Stimulated activated CD4-positive, alpha-beta T cell treated with anti-CD3 and anti-CD28 coated beads, Interleukin-15, amount 100 ng/mL, for 24 hours (primary cell): ENCODE measurements at places on chromosomes 6 and 20.

DNA sequence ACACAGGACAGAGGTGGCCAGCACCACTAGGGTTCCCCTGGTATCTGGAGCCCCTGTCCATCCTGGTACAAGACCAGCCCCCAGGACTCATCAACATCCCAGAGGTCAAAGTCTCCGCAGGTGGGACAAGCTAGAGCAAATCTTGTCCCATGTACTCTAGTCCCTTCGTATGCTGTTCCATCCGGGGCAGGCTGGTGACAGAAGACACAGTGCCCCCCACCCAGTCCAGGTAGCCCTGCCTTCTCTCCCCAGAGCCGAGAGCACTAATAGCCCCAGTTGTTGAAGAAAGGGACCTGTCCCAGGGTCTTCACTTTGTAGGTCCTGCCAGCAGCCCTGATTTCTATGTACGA is 21.1 kb downstream of the PCK1 start:
- no peak for DNase-seq

DNA sequence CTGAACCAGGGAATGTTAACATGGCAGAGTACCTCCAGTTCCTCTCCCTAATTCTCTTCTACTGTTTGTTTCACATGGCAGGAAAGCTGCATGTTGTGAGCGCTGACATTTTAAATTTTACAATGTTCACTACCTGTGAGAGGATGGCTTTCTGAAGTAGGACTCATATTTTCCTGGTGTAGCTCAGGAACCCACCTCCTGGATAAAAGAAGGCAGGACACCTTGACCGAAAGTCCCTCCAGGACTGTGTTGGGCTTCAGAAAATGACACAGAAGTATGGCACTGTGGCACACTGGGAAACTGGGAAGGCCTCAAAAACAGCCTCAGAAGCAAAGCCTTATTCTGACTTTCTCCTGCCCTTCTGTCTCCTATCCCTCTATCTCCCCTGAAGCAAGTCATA is 33.3 kb downstream of the PTPRK start:
- no peak for DNase-seq

DNA sequence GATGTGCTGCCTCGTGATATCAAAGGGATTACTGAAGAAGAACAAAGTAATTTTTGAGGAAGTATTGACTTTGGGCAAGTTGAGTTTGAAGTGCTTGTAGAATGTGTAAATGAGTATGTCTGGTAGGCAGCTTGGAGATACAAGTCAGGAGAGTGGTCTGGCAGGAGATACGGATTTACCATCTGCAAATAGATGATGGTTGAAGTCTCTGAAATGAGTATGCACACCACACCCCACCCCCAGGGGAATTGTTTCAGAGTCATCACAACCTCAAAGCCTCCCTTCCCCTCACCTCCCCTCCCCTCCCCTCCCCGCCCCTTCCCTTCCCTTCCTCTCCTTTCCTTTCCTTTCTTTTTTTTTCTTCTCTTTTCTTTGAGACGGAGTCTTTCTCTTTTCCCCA is 16.4 kb upstream of the MCUR1 start:
- DNase-seq: no peak

- DNase-seq: no peak
These were observed 47.4 kb upstream of the FAM83D start for GRCh38 chr20:38878866-38879265.

GRCh38 chr6:13362412-13362811 is 34.1 kb upstream of the TBC1D7 start:
- no peak for DNase-seq

GRCh38 chr6:143611580-143611979 is 66.2 kb upstream of the PHACTR2 start:
- peak; percentile 6 for DNase-seq

DNA sequence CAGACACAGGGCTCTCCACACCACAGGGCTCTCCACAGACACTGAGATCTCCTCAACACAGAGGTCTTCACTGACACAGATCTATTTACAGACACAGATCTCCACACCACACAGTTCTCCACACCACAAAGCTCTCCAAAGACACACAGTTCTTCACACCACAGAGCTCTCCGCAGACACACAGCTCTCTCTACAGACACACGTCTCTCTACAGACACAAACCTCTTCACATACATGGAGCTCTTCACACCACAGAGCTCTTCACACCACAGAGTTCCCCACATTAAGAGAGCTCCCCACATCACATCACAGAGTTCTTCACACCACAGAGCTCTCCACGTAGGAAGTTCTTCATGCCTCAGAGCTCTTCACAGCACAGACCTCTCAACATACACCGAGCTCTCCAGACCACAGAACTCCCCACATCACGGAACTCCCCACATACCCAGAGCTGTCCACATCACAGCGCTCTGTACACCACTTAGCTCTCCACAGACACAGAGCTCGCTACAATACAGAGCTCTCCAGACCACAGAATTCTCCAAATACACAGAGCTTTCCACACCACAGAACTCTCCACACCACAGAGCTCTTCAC is 53.9 kb downstream of the ERMARD start:
- DNase-seq: no peak

GRCh38 chr20:12395760-12396159 is 478.1 kb downstream of the BTBD3 start:
- no peak for DNase-seq

DNA sequence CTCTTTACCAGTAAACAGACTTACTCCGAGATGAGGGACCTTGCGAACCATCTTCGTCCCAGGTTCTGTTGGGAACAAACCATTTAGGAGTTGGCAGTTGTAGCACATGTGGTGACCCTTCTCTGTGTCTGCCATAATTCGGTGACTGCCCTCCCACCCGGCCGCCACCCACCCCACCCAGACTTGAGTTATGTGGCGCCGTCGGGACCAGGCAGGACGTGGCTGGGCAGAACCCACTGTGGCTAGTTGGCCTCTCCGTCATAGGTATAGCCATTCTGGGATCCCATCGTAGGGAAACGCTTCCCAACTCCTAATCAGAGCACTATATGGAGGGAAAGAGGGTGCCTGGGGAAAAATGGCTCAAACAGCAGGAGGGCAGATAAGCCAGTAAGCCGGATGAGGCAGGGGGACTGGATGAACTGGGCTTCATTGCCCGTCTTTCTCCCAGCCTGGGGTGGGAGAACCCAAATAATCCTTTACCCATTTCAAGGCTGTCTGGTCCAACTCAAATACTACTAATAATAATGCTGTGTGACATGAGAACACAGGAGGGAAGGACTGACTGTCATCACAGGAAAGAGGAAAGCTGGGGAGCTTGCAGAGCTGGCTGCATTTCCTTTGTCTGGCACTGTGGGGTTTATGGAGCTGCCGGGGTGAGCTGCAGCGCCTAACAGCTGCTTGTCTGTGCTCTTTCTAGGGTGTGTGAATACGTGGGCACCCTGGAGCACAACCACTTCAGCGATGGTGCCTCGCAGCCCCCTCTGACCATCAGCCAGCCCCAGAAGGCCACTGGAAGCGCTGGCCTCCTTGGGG is 73.0 kb upstream of the PBOV1 start:
- no peak for DNase-seq

GRCh38 chr6:161417717-161418462 is 144.0 kb upstream of the AGPAT4 start:
- no peak for DNase-seq

DNA sequence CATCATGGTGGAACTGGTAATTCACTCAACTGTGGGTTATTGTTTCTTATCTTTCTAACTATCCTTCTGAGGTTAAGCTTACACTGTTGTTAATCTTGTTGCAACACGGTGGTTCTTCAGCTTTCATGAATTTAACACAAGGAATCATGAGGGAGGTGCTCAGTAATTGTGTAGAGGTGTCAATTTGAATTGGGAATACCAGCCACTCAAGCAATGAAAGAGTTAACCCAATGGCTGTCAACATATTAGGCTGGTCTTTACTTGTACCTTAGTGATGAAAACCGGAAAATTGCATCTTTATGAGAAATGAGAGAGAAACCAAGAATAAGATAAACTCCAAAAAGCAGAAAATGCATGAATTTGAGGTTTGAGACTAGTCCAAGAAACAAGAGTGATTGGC is 95.7 kb downstream of the HS3ST5 start:
- no peak for DNase-seq

GRCh38 chr20:39248171-39248861 is 286.2 kb downstream of the DHX35 start:
- no peak for DNase-seq

- no peak for DNase-seq
These were observed 622.4 kb upstream of the FLRT3 start for GRCh38 chr20:14959506-14960475.

DNA sequence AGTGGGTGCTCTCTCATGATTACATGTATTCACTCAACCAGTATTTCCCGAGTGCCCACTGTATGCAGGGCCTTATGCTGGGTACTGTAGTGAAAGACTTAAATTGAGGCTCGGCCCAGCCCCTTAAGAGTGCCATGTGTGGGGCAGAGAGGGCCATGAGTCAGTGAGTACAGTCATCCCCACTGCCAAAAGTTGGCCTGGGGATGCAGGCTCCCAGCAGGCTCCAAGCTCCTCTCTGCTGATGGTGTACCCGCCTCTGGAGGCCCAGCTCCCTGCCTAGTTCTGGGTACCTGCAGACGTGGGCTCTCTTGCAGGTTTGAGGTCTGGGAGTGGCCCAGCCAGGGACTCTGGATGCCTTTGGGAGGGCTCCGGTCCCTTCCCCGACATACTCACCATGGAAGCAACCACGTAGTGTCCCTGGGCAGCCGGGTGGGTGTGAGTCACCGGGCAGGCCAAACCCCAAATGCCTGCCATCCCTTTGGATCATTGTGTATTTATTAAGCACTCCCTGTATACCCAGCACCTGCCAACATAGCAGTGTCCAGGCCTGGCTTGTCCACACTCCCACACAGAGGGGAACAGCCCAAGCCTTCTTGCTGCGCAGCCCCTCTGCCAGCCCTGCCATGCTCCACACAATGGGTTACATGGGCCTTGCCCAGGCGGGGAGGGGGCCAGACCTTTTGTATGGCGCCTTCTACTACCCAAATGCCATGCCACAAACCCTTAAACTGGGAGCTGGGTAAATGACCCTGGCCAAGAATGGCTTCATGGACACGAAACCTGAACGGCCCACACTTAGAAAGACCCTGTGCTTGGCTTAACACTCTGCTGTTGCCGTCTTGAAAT is 153.6 kb downstream of the VEGFA start:
- DNase-seq: no peak

- DNase-seq: peak; percentile 53
These were observed 155.2 kb downstream of the SCML4 start for GRCh38 chr6:107668743-107669474.

DNA sequence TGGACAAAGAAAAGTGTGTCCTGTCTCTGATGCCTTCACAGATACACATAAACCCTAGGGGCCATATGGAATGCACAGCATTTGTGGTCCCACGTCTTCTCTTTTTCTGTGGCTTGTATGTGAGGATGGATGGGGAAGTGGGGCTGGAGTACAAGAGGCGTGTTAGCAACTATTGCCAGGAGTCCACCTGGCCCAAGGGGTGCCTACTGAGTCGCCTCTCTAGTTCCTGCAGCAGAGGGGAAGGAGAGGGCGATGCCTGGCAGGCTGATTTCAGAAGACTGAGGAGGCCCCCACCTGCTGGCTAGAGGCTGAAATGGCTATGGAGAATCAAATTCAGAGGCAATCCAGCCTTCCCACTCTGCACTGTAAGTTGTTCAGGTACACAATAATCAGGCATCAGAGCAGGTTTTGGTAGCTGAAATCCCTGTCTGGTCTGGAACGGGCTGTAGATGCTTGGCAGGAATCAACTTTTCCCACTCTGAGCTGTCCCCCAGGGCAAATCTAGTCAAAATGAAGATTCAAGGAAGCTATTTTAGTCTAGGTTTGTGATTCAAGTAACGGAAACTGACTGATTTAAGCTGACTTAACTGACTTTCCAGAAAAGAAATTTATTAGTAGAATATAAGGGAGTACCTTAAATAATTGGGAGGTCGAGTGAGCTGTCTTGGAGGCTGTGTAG is 14.9 kb upstream of the PPARD start:
- DNase-seq: peak; percentile 80

DNA sequence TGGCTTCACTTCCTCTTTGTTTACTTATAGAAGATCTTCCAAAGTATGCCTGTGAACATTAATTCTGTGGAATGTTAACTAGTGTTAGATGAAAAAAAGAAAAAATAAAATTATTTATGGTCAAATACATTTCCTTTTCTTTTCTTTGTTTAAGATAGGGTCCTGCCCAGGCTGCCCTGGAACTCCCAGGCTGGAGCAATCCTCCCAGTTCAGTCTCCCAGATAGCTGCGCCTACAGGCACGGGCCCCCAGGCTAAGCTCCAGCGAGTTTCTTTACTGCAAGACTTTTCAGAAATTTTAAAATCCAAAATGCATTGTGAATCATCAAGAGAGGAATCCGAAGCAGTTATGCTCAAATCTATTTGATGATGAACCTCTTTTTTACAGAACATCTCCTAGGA is 39.3 kb upstream of the IL20RA start:
- DNase-seq: no peak

DNA sequence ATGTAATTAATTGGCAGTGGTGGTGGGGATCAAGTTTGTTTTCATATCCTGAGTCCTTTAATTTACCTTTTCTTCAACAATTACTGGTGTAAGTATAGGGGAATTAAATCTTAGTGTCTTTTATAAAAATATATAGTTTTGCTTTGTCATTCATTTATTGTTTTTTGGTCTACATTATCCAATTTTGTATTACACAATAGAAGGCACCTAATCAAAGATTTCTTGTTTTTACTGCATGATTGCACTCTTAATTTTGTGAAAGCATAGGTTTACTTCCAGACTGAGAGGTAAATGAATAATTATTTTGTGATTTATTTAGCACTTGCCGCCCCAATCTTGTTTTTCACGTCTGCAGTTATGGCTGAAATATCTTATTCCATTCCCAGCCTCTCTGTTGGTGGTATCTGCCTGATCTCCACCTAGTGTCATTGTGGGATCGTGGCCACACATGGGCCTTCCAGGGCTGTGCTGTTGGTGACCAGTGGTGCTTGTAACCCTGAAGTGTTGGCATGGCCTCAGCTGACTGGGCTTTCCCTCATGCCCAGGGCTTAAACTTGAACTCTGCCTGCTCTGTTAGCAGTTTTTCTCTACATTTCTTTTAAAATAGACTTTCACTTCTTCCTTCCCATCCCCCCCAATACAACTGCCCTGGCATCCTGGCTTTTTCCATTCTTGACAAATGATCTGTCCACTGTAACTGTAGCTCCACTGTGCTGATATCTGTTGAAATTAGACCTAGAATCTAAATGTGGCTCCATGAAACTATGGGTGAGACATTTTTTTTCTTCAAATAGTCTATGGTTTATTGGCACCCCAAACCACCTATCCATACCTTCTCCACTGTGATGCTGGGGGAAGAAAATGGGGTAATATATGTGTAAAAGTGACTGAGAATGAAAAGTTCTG is 24.8 kb downstream of the E2F3 start:
- no peak for DNase-seq
